ENCODE measurements at places on chromosomes 11 and 22. TPM values are rescaled to one million over a fixed set of nuclear protein-coding genes. Genes with fewer than 3 reads are reported as not detected.

- no peak overlapping the region for H3K27ac ChIP-seq
- no peak for DNase-seq
- peaks cover 23% of the 10 kb centered on the region for H3K36me3 ChIP-seq
- no peak overlapping the region for H3K4me3 ChIP-seq
- H3K27me3 ChIP-seq = no peaks in the 10 kb centered on the region
Observed at GRCh38 chr11:47488111-47488510, 39.2 kb upstream of the RAPSN start.

- H3K27ac ChIP-seq = no peak overlapping the region
- no peaks in the 10 kb centered on the region for H3K36me3 ChIP-seq
- no peak overlapping the region for H3K4me3 ChIP-seq
- no peaks in the 10 kb centered on the region for H3K27me3 ChIP-seq
- DNase-seq = peak; percentile 68
Observed at GRCh38 chr11:93905384-93905783, 55.0 kb upstream of the VSTM5 start.

DNA sequence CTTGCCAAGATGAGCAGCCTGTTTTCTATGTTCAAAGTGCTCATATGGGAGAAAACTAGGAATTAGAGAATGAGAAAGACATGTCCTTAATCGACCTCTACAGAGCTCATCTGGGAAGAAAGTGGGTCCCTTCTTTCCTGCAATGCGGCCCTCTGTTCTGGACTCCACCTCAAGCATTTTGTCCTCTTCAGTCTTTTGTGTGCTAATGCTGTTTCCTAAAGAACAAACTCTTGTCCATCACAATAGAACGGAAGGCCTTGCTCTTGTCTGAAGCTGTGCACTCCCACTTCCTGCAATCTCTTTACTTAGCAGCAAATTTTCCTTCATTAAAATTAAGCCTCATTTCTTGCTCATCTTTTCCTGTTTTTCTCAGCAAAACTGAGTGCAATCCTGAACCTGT lies 206.6 kb downstream of the OPCML start:
- no peaks in the 10 kb centered on the region for H3K4me1 ChIP-seq
- no peaks in the 10 kb centered on the region for H3K27me3 ChIP-seq
- H3K4me3 ChIP-seq = no peak overlapping the region
- H3K36me3 ChIP-seq = no peaks in the 10 kb centered on the region
- no peak overlapping the region for H3K27ac ChIP-seq

DNA sequence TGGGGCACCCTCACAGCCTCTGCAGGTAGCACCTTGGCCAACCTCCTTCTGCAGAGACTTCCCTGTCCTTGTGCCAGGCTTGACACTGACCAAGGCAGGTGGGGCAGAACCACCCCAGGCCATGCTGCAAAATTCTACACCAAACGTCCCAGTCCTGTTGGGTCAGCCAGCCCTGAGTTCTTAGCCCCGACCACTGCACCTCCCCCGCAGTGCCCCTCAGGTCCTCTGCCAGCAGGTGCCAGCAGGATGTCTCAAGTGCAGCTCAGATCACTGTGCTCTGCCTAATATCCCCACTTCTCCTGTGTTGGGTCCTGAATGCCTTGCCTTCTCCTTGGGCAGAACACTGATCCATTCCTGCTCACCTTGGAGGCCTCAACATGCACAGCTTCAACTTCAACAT lies 999.7 kb downstream of the TBC1D22A start:
- H3K27ac ChIP-seq = no peak overlapping the region
- H3K27me3 ChIP-seq = no peaks in the 10 kb centered on the region
- H3K36me3 ChIP-seq = no peaks in the 10 kb centered on the region
- no peak for DNase-seq
- H3K4me1 ChIP-seq = no peaks in the 10 kb centered on the region

- DNase-seq = no peak
- H3K36me3 ChIP-seq = no peaks in the 10 kb centered on the region
- no peak overlapping the region for H3K27ac ChIP-seq
- no peak overlapping the region for H3K4me3 ChIP-seq
- H3K27me3 ChIP-seq = peaks cover 71% of the 10 kb centered on the region
Observed at GRCh38 chr11:72669527-72669926, 4.7 kb downstream of the PDE2A start.

DNA sequence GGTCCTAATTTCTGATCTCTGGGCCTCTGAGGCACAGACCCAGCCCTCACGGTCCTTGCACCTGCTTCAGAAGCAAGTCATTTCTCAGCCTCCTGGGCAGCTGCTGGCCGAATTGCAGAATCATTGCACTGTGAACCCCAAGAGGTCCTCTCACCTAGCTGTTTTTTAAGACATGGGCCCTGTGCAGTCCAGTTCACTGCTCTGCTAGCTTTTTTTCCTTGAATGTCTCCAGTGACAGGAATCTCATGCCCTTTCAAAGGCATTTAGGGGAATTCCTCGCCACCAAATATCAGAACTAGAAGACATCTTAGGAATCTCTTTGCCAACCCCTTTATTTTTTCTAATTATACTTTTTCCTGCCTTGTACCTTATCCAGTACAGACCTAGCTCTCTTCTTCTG lies 35.6 kb upstream of the TP53I11 start:
- no peak for DNase-seq
- H3K27ac ChIP-seq = no peak overlapping the region
- H3K4me3 ChIP-seq = no peak overlapping the region
- peaks cover 51% of the 10 kb centered on the region for H3K27me3 ChIP-seq

- no peaks in the 10 kb centered on the region for H3K27me3 ChIP-seq
- H3K4me3 ChIP-seq = no peak overlapping the region
Observed at GRCh38 chr11:70079691-70080090, 1.6 kb downstream of the ANO1 start.

DNA sequence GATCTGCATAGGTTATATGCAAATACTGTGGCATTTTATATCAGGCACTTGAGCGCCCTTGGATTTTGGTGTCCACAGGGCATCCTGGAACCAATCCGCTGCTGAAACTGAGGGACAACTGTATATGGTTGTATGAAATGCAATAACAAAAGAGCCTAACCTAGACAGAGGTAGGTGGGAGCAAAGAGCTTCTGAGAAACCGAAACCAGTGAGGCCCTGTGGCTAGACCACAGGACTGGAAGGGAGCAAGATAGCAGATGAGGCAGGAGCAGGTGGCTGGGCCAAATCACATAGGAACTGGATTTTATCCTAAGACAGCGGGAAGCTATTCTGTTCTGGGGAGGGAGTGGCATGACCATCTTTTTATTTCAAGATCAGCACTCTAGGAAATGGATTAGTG lies 30.1 kb downstream of the RCN1 start:
- H3K27ac ChIP-seq = no peak overlapping the region
- peaks cover 5% of the 10 kb centered on the region for H3K4me1 ChIP-seq

DNA sequence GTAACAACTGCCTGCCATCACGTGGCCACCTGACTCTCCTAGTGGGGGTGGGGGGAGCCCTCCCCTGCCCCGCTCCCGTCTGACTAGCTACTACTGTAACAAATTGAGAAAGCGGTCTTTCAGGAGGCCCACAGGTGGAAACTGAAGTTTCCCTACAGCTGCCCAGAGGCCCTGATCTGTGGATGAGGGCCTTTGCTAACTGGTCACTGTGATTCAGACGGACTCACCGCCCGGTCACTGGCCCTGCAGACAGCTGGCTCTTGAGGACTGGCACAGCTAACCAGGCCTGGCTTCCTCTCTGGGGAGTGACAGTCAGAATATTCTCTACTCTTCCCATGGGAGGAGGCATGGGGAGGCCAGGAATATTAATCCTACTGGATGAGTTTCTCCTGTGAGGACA lies 116.8 kb downstream of the ARHGAP8 start:
- no peaks in the 10 kb centered on the region for H3K4me1 ChIP-seq
- H3K4me3 ChIP-seq = no peak overlapping the region
- DNase-seq = peak; percentile 12
- no peaks in the 10 kb centered on the region for H3K27me3 ChIP-seq

- H3K27ac ChIP-seq = no peak overlapping the region
- H3K4me1 ChIP-seq = no peaks in the 10 kb centered on the region
- no peak for DNase-seq
- H3K27me3 ChIP-seq = peaks cover 69% of the 10 kb centered on the region
- H3K4me3 ChIP-seq = no peak overlapping the region
- H3K36me3 ChIP-seq = no peaks in the 10 kb centered on the region
Observed at GRCh38 chr11:61505640-61506155, 2.9 kb upstream of the LRRC10B start.

DNA sequence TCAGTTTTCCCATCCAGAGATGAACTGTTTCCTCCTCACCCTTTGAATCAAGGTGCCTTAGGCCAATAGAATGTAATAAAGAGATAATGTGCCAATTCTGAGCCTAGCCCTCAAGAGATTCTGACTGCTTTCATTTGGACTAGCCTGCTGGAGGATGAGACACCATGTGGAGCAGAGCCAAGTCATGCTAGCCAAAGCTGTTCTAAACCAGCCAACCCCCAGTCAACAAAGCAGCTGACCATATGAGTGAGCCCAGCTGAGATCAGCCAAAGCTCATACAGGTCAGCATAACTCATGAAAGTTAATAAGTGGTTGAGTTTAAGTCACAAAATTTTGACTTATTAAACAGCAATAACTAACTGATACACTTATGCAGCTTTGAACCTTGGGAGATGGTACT lies 66.7 kb upstream of the DBX1 start:
- H3K36me3 ChIP-seq = no peaks in the 10 kb centered on the region
- no peaks in the 10 kb centered on the region for H3K27me3 ChIP-seq
- H3K4me1 ChIP-seq = no peaks in the 10 kb centered on the region
- H3K27ac ChIP-seq = no peak overlapping the region

GRCh38 chr11:71165771-71166170 lies 86.6 kb downstream of the SHANK2 start:
- H3K4me3 ChIP-seq = no peak overlapping the region
- H3K36me3 ChIP-seq = no peaks in the 10 kb centered on the region
- H3K27me3 ChIP-seq = no peaks in the 10 kb centered on the region
- DNase-seq = no peak

- H3K4me1 ChIP-seq = peaks cover 24% of the 10 kb centered on the region
- DNase-seq = peak; percentile 66
- no peak overlapping the region for H3K27ac ChIP-seq
- H3K27me3 ChIP-seq = no peaks in the 10 kb centered on the region
- no peak overlapping the region for H3K4me3 ChIP-seq
- H3K36me3 ChIP-seq = no peaks in the 10 kb centered on the region
Observed at GRCh38 chr11:119323532-119324033, 6.7 kb upstream of the MCAM start.

DNA sequence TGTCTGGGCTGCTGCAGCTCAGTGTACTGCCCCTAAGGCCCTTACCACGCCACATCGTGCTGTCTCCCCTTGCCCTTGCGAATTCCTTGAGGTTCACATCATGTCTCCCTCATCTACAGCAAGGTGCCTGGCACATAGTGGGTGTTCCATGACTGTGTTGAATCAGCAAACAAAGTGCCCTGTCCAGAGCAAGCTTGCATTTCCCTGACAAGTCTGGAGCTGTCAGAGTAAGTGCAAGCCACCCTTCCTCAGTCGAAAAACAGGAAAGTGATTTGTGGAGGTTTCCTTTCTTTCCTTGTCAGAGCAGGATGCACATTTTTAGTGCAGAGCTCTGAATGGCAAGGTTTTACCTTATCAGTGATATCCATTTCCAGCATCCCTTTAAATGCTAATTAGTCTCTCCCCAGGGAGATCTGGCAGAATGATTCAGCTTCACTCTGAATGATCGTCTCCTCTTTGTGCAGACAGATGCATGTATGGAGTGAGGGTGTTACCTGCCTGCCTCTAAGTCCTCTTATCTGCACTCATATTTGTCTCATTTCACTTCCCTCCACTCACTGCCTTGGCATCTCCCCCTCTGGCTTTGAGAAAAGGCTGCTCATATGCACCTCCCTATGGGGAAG lies 331.2 kb downstream of the TMEM135 start:
- DNase-seq = no peak
- no peaks in the 10 kb centered on the region for H3K36me3 ChIP-seq
- H3K27ac ChIP-seq = no peak overlapping the region
- no peaks in the 10 kb centered on the region for H3K4me1 ChIP-seq
- H3K4me3 ChIP-seq = no peak overlapping the region

DNA sequence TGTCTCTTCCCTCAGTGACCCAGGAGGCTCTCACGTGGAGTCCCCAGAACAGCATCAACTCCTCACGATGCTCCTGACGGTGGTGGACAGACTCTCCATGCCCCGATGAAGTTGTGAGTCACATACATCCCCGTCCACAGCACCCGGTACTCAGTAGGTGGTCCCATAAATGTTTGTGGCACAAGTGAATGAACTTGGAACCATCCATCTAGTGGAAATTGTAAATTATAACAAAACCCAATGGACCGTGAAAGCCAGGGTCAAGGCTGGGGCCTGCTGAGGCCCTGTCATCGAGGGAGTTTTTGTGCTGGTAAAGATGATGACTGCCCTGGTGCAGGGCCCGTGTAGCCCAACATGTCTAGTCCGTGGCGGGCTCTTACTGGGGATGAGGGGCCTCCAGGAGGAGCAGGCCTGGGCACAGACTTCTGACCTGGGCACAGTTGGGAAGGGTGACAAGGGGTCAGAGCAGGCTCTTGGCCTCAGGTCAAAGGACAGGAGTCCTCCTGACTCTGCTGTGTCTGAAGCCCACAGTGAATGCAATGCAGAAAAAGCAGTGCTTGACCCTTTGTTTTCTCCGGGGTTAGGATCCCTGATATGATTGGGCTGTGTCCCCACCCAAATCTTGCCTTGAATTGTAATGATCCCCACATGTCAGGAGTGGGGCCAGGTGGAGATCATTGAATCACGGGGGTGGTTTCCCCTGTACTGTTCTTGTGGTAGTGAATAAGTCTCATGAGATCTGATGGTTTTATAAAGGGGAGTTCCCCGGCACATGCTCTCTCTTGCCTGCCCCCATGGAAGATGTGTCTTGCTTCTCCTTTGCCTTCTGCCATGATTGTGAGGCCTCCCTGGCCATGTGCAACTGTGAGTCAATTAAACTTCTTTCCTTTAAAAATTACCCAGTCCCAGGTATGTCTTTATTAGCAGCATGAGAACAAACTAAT lies 20.0 kb upstream of the SMIM38 start:
- H3K36me3 ChIP-seq = no peaks in the 10 kb centered on the region
- no peak overlapping the region for H3K27ac ChIP-seq
- H3K4me3 ChIP-seq = no peak overlapping the region
- no peaks in the 10 kb centered on the region for H3K27me3 ChIP-seq

GRCh38 chr11:15757048-15757698 lies 599.2 kb downstream of the SOX6 start:
- no peaks in the 10 kb centered on the region for H3K36me3 ChIP-seq
- H3K27me3 ChIP-seq = no peaks in the 10 kb centered on the region
- no peak overlapping the region for H3K27ac ChIP-seq
- no peaks in the 10 kb centered on the region for H3K4me1 ChIP-seq
- no peak for DNase-seq

- DNase-seq = peak; percentile 69
- no peaks in the 10 kb centered on the region for H3K27me3 ChIP-seq
- H3K4me1 ChIP-seq = peaks cover 8% of the 10 kb centered on the region
- H3K4me3 ChIP-seq = no peak overlapping the region
Observed at GRCh38 chr11:35099278-35100012, 39.5 kb upstream of the CD44 start.

The HSPB2 gene
- polyA plus RNA-seq = 0.55 TPM

The SCN3B gene
- polyA plus RNA-seq = 0.04 TPM

The CHRM1 gene
- polyA plus RNA-seq = not detected

The IRAG1 gene
- 17.6 TPM for polyA plus RNA-seq

The OR4X2 gene
- polyA plus RNA-seq = not detected

The MMP12 gene
- not detected for polyA plus RNA-seq

The NAV2 gene
- 12.3 TPM for polyA plus RNA-seq

The DMC1 gene
- 0.46 TPM for polyA plus RNA-seq

The SLC6A5 gene
- not detected for polyA plus RNA-seq

The CCDC87 gene
- polyA plus RNA-seq = 0.19 TPM

The CYP2R1 gene
- polyA plus RNA-seq = 4.7 TPM

All from IMR-90 (cell line).